ENCODE measurements at places on chromosomes 13 and 19. TPM values are rescaled to one million over a fixed set of nuclear protein-coding genes. Genes with fewer than 3 reads are reported as not detected.

DNA sequence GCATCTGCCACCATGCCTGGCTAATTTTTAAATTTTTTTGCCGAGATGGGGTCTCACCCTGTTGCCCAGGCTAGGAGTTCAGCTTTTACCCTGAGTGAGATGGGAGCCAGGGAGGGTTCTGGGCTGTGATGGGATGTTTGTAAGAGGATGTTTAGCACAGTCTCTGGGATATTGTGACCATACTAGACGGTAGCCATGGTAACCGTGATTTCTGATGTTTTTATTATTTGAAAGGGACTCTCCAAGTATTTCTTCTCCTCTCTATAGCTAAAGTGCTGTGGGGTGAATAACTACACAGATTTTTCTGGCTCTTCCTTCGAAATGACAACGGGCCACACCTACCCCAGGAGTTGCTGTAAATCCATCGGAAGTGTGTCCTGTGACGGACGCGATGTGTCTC, 10.4 kb downstream of the TSPAN16 start:
- H3K27me3 ChIP-seq: peaks cover 3% of the 10 kb centered on the region
- no peak overlapping the region for H3K27ac ChIP-seq
- DNase-seq: no peak
- no peak overlapping the region for H3K4me3 ChIP-seq
- no peaks in the 10 kb centered on the region for H3K4me1 ChIP-seq

- H3K27ac ChIP-seq: no peak overlapping the region
- no peak overlapping the region for H3K4me3 ChIP-seq
- no peak for DNase-seq
- H3K27me3 ChIP-seq: no peaks in the 10 kb centered on the region
- peaks cover 11% of the 10 kb centered on the region for H3K4me1 ChIP-seq
These were observed 6.2 kb downstream of the ZNF709 start for GRCh38 chr19:12478234-12478941.

DNA sequence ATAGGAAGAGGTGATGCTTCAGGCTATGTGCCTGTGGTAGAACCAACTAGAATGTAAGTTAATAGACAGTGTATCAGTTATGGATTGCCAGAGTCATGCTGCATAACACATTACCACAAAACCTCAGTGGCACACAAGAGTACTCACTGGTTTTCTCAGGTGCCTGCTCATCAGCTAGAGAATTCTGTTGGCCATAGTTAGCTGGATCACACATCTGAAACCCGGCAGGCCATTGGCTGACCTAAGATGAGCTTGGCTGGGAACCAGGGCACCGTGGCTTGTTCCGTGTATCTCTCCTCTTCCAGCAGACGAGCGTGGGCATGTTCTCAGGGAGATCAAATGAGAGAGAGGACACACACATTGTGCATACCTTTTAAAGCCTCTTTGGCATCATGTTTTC, 76.7 kb downstream of the TEX26 start:
- H3K27me3 ChIP-seq: peaks cover 34% of the 10 kb centered on the region
- DNase-seq: no peak
- H3K4me3 ChIP-seq: no peak overlapping the region
- H3K27ac ChIP-seq: no peak overlapping the region

GRCh38 chr13:62846302-62846701, 1430.7 kb upstream of the PCDH20 start:
- H3K36me3 ChIP-seq: no peaks in the 10 kb centered on the region
- no peaks in the 10 kb centered on the region for H3K27me3 ChIP-seq
- no peak for DNase-seq
- no peaks in the 10 kb centered on the region for H3K4me1 ChIP-seq

NALCN gene
- total RNA-seq: not detected

HSD17B14 gene
- total RNA-seq: 0.89 TPM

- no peaks in the 10 kb centered on the region for H3K36me3 ChIP-seq
- H3K27me3 ChIP-seq: peaks cover 28% of the 10 kb centered on the region
- H3K4me1 ChIP-seq: no peaks in the 10 kb centered on the region
- no peak for DNase-seq
These were observed 39.1 kb upstream of the UBAC2 start for GRCh38 chr13:99161512-99161911.

Measured in activated T-helper 2 cell treated with anti-CD3 and anti-CD28 coated beads, Interferon-gamma antibody, Interleukin-2, Interleukin-4, amounts not matched to agents 10 μg/mL and 5 μg/mL and 100 μg/mL, durations not matched to agents 14 hours and 24 hours and 36 hours (primary cell).